Spinal cord (tissue), 10 donors: ENCODE measurements at places on chromosomes 11 and 22. TPM values are rescaled to one million over a fixed set of nuclear protein-coding genes. Genes with fewer than 3 reads are reported as not detected.

GRCh38 chr11:118295815-118296454 is 8.6 kb upstream of the CD3E start:
- no peak for DNase-seq

DNA sequence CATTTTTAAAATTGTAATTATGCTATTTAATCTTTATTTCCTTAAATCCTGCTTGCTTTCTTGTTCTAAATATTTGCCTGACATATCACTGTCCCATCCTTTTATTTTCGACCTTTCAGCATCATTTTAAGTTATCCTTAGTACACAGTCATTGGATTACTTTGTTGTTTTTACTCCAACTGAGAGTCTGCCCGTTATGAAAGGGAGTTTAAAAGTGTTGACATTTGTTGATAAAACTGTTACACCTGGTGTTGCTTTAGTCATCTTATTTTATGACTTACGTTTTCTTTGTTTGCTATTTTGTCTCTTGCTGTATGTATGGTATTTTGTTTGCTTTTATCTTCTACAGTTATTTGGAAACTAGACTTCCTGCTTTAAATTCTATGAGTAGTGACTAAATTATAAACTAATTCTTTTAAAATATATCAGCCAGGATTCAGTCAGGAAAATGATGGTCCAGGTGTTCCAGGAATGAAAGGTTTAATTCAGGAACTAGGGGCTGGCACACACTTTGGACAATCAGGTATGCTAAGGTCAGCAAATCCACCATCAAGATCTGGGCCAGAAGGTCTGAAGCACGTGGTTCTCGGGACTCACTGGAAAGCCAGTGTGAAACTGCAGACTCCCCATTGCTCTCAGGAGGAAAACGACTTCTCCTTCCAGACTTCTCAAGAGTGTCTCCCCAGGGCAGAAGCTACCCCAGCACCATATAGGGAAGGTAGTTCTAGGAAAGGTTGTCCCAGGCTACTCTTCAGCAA is 86.0 kb downstream of the RASSF10 start:
- no peak for DNase-seq

DNA sequence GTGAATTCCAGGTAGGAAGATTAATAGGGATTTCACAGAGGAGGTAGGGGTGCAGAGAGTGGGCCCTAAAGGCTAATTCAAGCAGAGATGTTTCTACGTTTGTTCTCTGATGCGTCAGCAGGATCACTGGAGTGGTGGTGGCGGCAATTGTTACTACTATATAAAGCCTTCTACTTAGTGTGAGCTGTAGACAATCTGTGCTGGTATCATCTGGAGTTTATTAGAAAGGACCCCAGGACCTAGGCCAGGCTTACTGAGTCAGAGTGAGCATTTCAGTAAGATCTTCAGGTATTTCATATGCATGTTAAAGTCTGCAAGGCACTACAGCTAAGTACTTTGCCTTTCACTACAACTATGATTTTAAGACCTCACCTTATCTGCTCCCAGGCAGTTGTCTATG is 59.5 kb downstream of the USP35 start:
- DNase-seq = no peak

DNA sequence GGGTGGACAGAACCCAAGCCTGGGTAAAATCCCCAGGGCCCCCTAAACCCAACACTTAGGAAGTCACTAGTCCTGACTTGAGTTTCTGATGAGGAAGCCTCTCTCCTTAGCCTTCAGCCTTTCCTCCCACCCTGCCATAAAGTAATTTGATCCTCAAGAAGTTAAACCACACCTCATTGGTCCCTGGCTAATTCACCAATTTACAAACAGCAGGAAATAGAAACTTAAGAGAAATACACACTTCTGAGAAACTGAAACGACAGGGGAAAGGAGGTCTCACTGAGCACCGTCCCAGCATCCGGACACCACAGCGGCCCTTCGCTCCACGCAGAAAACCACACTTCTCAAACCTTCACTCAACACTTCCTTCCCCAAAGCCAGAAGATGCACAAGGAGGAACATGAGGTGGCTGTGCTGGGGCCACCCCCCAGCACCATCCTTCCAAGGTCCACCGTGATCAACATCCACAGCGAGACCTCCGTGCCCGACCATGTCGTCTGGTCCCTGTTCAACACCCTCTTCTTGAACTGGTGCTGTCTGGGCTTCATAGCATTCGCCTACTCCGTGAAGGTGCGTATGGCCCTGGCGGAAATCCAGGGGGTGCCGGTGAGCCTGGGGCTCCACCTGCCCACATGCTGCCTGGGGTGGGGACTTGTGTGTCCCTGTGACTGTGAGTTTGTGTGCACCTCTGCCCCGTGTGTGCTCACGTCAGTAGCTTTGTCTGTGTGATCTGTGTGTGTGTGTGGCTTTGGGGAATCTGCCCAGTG is at the start of gene IFITM1:
Gene IFITM1 (plus strand): TSS at position 254 of the 767 bp plus-strand sequence. CDS start 131 bp downstream, at position 385.
- DNase-seq = no peak

DNA sequence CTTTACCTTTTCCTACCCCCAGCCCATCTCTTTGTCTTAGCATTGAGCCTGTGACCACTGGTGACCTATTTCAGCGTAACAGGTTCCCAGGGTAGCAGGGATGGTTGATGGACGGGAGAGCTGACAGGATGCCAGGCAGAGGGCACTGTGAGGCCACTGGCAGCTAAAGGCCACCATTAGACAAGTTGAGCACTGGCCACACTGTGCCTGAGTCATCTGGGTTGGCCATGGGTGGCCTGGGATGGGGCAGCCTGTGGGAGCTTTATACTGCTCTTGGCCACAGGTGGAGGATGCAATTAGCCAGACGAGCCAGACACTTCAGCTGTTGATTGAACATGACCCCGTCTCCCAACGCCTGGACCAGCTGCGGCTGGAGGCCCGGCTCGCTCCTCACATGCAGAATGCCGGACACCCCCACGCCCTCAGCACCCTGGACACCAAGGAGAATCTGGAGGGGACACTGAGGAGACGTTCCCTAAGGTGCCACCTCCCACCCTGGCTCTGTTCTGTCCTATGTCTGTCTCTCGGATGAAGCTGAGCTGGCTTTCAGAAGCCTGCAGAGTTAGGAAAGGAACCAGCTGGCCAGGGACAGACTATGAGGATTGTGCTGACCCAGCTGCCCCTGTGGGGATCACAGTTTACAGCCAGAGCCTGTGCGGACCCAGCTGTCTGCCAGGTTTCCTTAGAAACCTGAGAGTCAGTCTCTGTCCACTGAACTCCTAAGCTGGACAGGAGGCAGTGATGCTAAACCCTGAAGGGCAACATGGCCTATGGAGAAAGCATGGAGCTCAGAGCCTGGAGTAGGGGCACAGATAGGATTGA is 29.8 kb downstream of the PIK3IP1 start:
- DNase-seq = no peak

DNA sequence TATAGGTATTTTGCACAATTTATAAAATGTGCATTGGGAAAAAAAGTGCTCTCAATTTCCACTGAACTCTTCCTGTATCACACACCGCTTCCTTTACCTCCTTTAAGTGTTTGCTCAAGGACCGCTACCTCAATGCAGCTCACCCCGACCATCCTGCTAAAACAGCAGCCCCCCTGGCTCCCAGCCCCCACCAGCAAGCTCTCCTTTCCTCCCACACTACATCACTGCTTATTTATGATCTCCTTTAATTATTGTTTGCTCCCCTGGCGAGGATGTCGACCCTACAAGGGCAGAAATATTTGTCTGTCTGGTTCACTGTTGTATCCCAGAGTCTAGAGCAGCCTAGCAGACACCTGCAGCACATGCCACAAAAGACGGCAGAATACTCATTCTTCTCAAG is 10.0 kb downstream of the SHANK2 start:
- DNase-seq = no peak

- no peak for DNase-seq
Observed at GRCh38 chr11:35811783-35812182, 132.1 kb upstream of the LDLRAD3 start.

- no peak for DNase-seq
Observed at GRCh38 chr11:103610435-103610834, 426.0 kb upstream of the DDI1 start.

DNA sequence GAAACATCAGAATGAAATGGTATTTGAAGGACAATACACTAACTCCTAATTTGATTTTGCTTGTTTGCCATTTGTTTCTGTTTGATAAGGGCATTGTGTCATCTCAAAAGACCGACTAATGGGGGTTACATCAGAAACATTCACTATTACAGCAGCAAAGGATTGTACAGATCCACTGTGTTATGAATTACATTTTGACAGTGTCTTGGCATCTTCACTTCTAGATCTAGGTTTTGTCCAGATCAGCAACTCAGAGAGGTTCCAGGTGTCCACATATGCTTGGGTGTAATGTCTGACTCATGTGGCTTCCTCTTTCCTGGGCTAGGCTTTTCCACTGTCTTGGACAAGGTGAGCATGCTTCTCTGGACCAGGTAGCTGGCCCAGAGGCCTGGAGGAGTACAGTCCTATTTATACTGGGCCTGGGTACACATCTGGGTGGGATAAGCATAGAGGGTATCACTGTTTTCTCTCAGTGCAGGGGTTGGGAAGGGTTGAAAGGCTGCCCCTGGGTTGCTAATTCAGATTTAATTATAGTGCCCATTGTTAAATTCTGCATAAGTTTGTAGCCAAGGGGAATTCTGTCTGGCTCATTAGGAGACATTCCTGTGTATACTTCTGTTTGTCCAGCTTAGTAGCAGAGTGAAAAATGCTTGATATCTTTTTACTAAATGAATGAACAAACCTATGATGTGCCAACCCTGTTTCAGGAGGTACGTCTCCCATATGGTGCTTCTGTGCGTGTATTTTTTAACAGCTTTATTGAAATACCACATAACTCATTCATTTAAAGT is 23.8 kb downstream of the DDI1 start:
- no peak for DNase-seq

DNA sequence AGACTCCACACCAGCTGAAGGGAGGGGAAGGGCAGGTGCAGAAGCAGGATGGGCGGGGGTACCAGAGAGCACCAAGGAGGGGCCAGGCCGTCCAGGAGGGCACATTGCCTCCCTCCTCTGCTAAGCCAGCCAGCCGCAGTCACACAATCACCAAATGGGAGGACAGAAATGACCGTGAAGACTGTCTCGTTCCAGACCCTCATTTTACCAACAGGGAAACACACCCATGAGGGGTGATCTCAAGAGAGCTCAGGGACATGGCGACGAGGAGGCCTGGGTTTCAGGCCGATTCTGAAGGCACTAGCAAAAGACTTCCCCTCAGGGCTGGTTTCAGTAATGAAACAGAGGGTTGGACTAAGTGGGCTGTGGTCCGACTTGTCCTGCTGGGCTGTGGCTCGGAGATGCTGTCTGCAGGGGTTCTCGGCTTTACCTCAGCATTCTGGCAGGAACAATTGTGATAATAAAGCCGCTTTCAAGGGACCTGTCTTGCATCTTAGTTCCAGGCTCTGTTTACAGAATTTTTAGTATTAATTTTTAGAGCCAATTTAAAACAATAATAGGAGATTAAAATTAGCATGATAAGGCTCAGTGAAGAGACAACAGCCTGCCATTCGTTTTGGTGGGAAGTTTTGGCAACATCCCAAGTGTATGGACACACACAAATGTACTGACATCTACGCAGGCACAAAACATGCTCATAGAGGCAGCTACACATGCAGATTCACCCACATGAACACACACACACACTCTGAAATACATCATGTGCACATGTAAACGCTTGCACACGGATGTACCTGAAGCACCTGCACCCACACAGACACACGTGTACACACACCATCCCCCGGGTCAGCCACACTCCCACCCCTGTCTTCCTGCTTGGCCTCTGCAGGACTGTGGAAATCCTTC is 2.0 kb upstream of the B3GAT1 start:
- peak; percentile 67 for DNase-seq

- no peak for DNase-seq
Observed at GRCh38 chr11:114066046-114066648, 6.6 kb downstream of the ZBTB16 start.

DNA sequence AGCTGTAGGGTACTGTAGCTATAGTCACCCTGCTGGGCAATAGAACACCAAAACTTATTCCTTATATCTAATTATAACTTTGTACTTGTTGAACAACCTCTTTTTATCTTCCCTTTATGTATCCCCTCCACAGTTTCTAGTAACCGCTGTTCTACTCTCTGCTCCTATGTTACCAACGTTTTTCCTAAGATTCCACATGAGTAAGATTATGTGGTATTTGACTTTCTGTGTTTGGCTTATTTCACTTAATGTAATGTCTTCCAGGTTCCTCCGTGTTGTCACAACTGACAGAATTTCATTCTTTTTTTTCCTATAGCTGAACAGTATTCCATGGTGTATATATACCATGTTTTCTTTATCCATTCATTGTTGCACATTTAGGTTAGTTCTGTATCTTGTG is 258.4 kb downstream of the DYNC2H1 start:
- DNase-seq = no peak

- no peak for DNase-seq
Observed at GRCh38 chr11:25876456-25876965, 455.4 kb upstream of the ANO3 start.

GRCh38 chr22:27133681-27134314 is 476.4 kb downstream of the MIAT start:
- DNase-seq = no peak

DNA sequence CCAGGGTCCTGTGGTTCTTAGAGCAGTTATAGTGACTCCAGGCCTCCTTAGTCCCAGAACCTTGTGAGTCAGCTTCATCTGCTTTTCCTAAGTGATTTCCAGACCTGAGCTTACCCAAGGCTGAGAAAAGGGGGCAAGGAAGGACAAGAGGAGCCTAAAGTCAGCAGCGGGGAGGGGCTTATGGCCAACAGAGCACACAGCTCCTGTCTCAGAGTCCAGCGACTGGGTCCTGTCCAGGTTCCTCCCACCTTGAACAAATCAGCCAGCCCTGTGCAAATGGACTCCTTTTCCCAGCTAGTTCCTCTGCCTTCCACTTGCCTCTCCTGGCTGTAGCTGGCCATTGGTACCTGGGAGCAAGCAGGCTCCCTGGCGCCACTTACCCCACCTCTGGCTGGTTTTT is 10.9 kb downstream of the BACE1 start:
- DNase-seq = no peak

- DNase-seq = peak; percentile 93
Observed at GRCh38 chr11:5123802-5124521, 14.2 kb downstream of the OR52A5 start.

GRCh38 chr22:42862045-42862734 is 5.1 kb upstream of the ARFGAP3 start:
- no peak for DNase-seq

DNA sequence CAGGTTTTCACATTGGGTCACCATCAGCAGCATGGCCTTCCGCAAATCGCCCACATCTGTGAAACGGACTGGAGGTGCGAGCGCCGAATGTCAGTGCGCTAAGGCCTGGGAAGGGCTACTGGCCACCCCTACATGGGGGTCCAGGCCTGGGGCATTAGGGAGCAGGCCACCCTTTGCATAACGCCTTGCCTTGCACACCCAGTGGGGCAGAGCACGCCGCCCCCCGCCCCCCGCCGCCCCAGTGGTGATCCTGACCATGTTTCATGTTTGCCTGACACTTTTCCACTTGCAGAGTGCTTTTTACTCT is 2.6 kb downstream of the GRK2 start:
- no peak for DNase-seq

Gene H19
- polyA plus RNA-seq = 701 TPM

Gene LYVE1
- polyA plus RNA-seq = 17.8 TPM

Gene KRTAP5-11
- 1.0 TPM for polyA plus RNA-seq

Gene CYTH4
- polyA plus RNA-seq = 5.8 TPM

Gene FGF4
- not detected for polyA plus RNA-seq

Gene FEN1
- polyA plus RNA-seq = 36.1 TPM

Gene ALX4
- 0.43 TPM for polyA plus RNA-seq

Gene OR5A1
- polyA plus RNA-seq = not detected

Gene MS4A7
- 6.3 TPM for polyA plus RNA-seq

Gene TAF10
- polyA plus RNA-seq = 103 TPM

Gene RGL4
- polyA plus RNA-seq = 4.2 TPM

Gene ZBTB16
- polyA plus RNA-seq = 4.5 TPM

Gene ELFN2
- 60.2 TPM for polyA plus RNA-seq

Gene KRTAP5-1
- 5.7 TPM for polyA plus RNA-seq
